ENCODE measurements at places on chromosomes 7 and 10. TPM values are rescaled to one million over a fixed set of nuclear protein-coding genes. Genes with fewer than 3 reads are reported as not detected.

SPDYE5 gene
- not detected for total RNA-seq

HNRNPF gene
- 494 TPM for total RNA-seq

SLC13A4 gene
- total RNA-seq: not detected

FAM25C gene
- not detected for total RNA-seq

CBLL1 gene
- total RNA-seq: 50.5 TPM

PAPSS2 gene
- total RNA-seq: not detected

DNA2 gene
- total RNA-seq: 34.7 TPM

ZNF22 gene
- 24.7 TPM for total RNA-seq

HOXA6 gene
- not detected for total RNA-seq

- no peak for DNase-seq
- no peak overlapping the region for H3K27ac ChIP-seq
- no peaks in the 10 kb centered on the region for H3K36me3 ChIP-seq
- H3K4me1 ChIP-seq: no peaks in the 10 kb centered on the region
- H3K4me3 ChIP-seq: no peak overlapping the region
- no peaks in the 10 kb centered on the region for H3K27me3 ChIP-seq
These were observed 1007.7 kb downstream of the NRG3 start for GRCh38 chr10:82882722-82883121.

GRCh38 chr7:25486656-25487055 is 258.4 kb upstream of the NPVF start:
- H3K36me3 ChIP-seq: no peaks in the 10 kb centered on the region
- H3K4me3 ChIP-seq: no peak overlapping the region
- H3K27ac ChIP-seq: no peak overlapping the region
- H3K4me1 ChIP-seq: no peaks in the 10 kb centered on the region

DNA sequence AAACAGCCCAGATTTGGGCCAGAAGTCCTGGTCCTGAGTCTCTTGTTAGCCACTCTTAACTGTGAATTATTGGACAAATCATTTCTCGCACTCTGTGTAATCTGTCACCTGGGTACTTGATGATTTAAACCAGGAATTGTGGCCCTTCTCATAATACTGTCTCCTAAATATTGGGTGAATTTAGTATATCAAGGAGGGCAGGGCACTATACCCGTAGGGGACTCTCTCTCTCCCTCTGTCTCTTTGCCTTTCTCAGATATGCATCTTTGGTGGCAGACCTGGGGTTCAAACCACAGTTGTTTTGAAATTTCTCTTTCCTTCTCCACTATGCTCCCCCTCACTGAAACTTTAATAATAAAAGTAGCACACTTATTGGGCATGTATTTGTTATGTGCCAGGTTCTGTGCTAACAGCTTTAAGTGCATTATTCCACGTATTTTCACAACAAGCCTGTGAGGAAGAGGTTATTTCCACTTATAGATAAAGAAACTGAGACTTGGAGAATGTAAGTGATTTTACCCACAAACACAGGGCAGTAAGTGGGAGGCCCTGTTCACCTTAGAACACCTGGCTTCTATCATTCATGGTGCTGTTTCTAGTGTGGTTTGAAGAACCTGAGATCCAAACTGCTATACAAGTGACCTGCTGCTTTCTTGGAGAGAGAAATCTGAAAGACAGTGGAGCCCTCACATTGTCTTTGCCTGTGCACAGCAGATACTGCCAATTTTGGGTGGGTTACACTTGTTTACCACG is 11.8 kb downstream of the FAS start:
- DNase-seq: no peak
- peak overlapping the region; percentile 84 for H3K27ac ChIP-seq
- H3K36me3 ChIP-seq: peaks cover 37% of the 10 kb centered on the region
- peaks cover 65% of the 10 kb centered on the region for H3K4me1 ChIP-seq

GRCh38 chr7:96017877-96018276 is 245.5 kb downstream of the DYNC1I1 start:
- H3K27ac ChIP-seq: no peak overlapping the region
- H3K27me3 ChIP-seq: peaks cover 7% of the 10 kb centered on the region
- no peak for DNase-seq
- no peak overlapping the region for H3K4me3 ChIP-seq
- H3K4me1 ChIP-seq: peaks cover 2% of the 10 kb centered on the region

DNA sequence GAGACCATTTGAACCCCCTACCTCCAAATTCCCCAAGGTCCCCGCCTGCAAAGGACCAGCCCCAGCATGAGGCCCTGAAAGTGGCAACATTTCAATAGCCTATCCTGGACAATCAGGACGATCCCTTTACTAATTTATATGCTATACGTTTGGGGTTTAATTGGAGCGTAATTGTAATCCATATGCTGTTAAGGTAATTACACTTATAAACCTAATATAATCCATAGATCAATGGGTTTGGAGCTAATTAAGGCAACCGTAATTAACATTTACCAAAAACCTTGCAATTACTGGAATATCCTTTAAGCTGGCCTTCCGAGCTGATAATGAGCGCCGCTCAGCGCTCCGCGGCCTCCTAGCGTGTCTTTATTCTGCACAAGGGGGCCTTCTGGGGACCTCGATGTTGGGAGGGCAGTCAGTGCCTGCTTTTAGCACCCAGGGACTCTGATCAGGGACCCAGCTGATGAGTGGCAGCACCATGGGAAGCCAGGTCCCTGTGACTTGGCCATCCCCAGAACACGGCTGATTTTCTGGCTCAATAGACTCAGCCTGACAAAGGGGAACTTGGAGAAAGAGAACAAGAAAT is 91.2 kb downstream of the LHPP start:
- H3K4me3 ChIP-seq: no peak overlapping the region
- no peaks in the 10 kb centered on the region for H3K27me3 ChIP-seq
- no peaks in the 10 kb centered on the region for H3K36me3 ChIP-seq
- H3K4me1 ChIP-seq: no peaks in the 10 kb centered on the region
- no peak overlapping the region for H3K27ac ChIP-seq

DNA sequence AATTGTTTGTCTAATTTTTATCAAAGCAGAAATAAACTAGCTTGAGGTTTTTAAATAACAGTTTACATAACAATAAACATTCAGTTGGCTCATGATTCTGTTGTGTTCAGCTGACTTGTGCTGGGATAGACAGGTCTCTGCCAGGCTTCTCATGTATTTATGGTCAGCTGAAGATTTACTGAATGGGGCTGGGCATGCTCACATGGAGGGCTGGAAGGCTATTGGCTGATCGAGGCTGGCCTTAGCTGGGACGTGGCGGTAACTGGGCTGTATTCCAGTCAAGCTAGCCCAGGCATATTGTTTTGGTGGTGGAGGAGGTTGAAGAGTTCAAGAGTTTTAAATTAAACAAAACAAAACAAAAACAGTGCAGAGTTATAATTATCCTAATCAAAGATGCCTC is 251.0 kb upstream of the MTPN start:
- no peaks in the 10 kb centered on the region for H3K4me1 ChIP-seq
- DNase-seq: no peak
- no peak overlapping the region for H3K27ac ChIP-seq
- H3K36me3 ChIP-seq: no peaks in the 10 kb centered on the region
- H3K4me3 ChIP-seq: no peak overlapping the region
- no peaks in the 10 kb centered on the region for H3K27me3 ChIP-seq

- no peaks in the 10 kb centered on the region for H3K36me3 ChIP-seq
- no peak overlapping the region for H3K4me3 ChIP-seq
- H3K27ac ChIP-seq: no peak overlapping the region
- no peak for DNase-seq
- H3K4me1 ChIP-seq: no peaks in the 10 kb centered on the region
These were observed 541.0 kb downstream of the TNS3 start for GRCh38 chr7:47040795-47041347.

- H3K4me3 ChIP-seq: peak overlapping the region; percentile 78
- peak overlapping the region; percentile 82 for H3K27ac ChIP-seq
- peaks cover 53% of the 10 kb centered on the region for H3K4me1 ChIP-seq
- H3K27me3 ChIP-seq: peaks cover 10% of the 10 kb centered on the region
- peaks cover 33% of the 10 kb centered on the region for H3K36me3 ChIP-seq
These were observed 478 bp upstream of the ZNF22 start for GRCh38 chr10:45000138-45000751.

- peaks cover 4% of the 10 kb centered on the region for H3K4me1 ChIP-seq
- peaks cover 2% of the 10 kb centered on the region for H3K27me3 ChIP-seq
- no peak overlapping the region for H3K27ac ChIP-seq
- H3K36me3 ChIP-seq: no peaks in the 10 kb centered on the region
- no peak overlapping the region for H3K4me3 ChIP-seq
These were observed 6.6 kb upstream of the SGCE start for GRCh38 chr7:94662548-94662947.

DNA sequence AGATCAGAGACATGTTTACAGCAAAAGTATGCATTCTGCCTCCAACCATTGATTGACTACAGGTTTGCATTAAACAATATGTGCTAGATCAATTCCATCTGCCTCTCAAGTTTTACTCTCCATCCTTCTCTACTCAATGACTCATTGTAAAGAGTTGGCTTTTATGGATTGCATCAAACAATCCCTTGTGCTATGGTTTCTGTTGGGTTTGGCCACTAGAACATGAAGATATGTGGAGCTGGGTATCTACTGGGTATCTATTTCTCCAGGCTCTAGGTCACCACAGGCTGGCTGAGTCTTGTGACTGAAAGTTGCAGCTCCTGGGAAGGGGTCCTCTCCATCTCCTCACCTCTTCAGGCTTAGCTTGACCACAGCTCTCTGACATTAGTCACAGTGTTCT is 204.7 kb downstream of the DGKI start:
- H3K27ac ChIP-seq: no peak overlapping the region
- H3K36me3 ChIP-seq: no peaks in the 10 kb centered on the region
- no peak overlapping the region for H3K4me3 ChIP-seq
- H3K4me1 ChIP-seq: no peaks in the 10 kb centered on the region

GRCh38 chr10:64636461-64636860 is 1115.3 kb downstream of the REEP3 start:
- DNase-seq: no peak
- no peak overlapping the region for H3K27ac ChIP-seq
- H3K4me1 ChIP-seq: no peaks in the 10 kb centered on the region
- no peaks in the 10 kb centered on the region for H3K36me3 ChIP-seq

DNA sequence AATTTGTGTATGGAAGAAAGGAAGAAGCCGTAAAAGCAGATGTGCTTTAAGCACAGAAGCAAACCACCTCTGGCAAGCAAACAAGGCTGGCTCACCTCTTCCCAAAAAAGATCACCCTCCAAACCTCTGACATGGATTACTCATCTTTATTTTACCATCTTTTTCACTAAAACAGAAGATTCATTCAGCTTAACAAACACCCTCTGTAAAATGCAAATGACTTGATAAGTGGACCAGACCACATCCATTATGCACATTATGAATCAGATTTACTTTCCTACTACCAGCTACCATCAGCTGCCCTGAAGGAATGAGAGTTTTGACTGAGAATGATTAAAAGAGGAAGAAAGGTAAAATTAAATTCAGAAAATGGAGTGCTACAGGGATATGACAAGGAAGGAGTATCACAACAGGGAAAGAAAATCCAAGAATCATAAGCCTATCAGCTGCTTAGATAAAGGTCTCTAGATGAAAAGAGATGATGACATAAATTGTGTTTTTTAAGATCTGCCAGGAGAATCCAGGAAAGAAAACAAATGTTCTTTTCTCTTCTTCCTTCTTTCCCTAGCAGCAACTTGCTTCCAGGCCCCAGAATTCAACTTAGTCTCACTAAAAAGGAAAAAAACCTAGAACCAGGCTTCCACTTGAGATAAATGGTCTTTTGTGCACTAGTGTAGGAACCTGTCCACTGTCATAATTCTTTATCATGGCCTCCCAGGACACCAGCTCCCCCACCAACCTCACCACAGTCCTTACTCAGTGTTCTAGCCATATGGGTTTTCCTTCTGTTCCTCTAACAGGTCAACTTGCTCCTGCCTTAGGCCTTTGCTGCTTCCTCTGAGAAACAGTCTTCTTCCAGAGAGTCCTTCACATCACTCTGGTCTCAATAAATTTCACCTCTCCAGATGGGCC is 47.4 kb downstream of the JAZF1 start:
- H3K36me3 ChIP-seq: no peaks in the 10 kb centered on the region
- no peaks in the 10 kb centered on the region for H3K27me3 ChIP-seq
- H3K27ac ChIP-seq: no peak overlapping the region
- H3K4me3 ChIP-seq: no peak overlapping the region
- H3K4me1 ChIP-seq: peaks cover 7% of the 10 kb centered on the region
- no peak for DNase-seq

DNA sequence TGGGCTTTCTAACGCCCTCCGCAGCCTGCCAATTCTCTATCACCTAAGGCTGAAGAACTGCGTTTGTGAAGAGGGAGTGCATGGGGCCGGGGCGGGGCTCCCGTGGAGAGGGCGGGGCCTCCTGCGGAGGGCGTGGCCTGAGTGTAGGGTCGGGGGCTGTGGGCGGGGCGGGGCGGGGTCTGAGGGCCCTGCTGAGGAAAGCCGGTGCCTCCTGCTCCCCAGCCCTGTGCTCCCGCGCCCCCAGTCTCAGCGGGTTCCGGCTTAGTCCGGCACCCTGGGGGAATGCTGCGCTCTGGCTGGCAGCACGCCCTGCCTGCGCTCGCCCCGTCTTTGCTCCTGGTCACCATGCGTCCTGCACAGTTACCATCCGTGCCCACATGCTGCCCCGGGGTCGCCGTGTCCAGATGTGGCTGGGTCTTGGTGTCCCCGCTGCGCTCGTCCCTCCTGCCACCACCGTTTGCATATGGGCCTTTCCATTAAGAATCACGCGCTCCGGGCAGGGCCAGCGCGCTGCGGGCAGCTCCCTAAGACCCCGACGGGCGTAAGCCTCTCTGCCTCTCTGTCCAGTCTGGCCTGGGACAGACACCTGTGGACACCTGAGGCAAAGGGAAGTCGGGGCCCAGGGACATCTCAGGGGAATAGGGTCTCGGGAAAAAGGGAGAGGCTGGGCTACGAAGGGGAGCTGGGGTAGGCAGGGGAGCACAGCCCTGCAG is 144.0 kb upstream of the RET start:
- peaks cover 28% of the 10 kb centered on the region for H3K27me3 ChIP-seq
- peak overlapping the region; percentile 14 for H3K4me3 ChIP-seq
- H3K4me1 ChIP-seq: peaks cover 8% of the 10 kb centered on the region
- H3K27ac ChIP-seq: no peak overlapping the region
- H3K36me3 ChIP-seq: no peaks in the 10 kb centered on the region
- no peak for DNase-seq

DNA sequence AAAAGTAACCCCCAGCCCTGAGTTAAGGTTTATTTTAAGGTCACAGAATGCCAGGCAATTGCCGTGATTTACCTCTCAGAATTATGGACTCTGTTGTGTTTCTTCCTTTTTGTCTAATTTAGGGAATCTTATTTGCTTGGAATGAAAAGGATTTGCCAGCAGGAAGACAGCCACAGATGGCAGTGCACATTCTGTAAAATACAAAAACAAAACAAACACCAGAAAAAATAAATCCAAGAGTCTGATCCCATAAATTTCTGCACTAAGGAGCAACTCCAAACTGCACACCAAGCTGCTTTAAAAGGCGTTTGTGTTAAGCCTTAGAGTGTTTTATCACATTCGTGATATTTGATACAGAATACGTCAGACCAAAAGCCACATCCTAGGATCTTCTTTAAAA is 199.0 kb upstream of the C7orf33 start:
- DNase-seq: no peak
- H3K36me3 ChIP-seq: no peaks in the 10 kb centered on the region
- no peak overlapping the region for H3K4me3 ChIP-seq
- H3K4me1 ChIP-seq: no peaks in the 10 kb centered on the region
- no peak overlapping the region for H3K27ac ChIP-seq
- H3K27me3 ChIP-seq: peaks cover 16% of the 10 kb centered on the region

- no peak for DNase-seq
- no peaks in the 10 kb centered on the region for H3K27me3 ChIP-seq
- peaks cover 38% of the 10 kb centered on the region for H3K4me1 ChIP-seq
- peak overlapping the region; percentile 13 for H3K27ac ChIP-seq
- peaks cover 27% of the 10 kb centered on the region for H3K36me3 ChIP-seq
These were observed 25.9 kb downstream of the GRK5 start for GRCh38 chr10:119233123-119233820.

- H3K4me3 ChIP-seq: no peak overlapping the region
- no peaks in the 10 kb centered on the region for H3K36me3 ChIP-seq
- DNase-seq: no peak
- H3K4me1 ChIP-seq: no peaks in the 10 kb centered on the region
- H3K27me3 ChIP-seq: peaks cover 11% of the 10 kb centered on the region
These were observed 85.7 kb downstream of the LRGUK start for GRCh38 chr7:134212576-134213546.
